Heart right ventricle (tissue), 16 donors: ENCODE measurements at places on chromosomes 2 and 18.

DNA sequence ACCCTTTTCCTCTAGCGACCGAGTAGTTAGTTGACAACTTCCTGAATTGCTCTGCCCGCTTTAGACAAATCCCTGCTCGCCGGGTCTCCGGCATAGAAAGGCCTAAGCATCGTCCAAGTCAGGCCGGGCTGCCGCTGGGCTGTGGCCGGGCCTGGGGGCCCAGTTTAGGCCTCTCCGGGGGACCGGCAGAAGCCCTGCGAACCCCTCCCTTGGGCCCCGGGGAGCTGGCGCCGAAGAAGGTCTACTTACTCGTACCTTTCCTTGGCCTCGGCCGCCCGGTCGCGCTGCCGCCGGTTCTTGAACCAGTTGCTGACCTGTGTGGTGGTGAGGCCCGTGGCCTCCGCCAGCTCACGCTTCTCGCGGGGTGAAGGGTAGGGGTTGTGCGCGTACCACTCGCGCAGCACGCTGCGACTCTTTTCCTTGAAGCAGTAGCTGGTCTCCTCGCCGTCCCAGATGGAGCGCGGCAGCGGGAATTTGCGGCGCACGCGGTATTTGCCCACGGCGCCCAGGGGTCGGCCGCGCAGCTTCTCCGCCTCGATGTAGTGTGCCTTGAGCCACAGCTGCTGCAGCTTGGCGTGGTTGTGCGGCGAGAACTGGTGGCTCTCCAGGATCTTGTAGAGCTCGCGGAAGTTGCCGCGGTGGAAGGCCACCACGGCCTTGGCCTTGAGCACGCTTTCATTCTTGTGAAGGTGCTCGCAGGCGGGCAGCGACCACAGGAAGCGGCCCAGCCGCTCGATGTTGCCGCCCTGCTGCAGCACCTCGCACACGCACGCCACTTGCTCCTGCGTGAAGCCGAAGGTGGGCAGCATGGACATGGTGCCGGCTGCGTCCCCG lies 739 bp downstream of the SIX2 start:
- no peak for DNase-seq

GRCh38 chr2:1037066-1037465 lies 86.4 kb downstream of the SNTG2 start:
- no peak for DNase-seq

DNA sequence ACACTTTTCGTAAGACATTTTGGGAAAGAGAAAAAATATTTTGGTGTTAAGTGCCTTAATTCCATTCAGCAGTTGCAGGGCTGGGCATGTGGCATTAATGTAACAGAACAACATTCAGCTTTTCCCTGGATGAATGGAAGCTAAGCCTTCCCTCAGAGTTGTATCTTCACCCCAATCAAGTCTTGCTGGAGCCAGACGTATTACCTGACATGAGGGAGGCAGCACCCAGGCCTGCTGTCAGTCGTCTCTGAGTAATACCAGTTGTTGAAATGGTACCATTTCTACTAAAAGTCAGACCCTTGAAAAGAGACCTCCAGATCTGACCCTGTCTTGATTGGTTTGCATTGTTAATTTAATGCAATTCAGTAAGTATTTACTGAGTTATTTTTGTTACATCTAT lies 57.5 kb downstream of the MALT1 start:
- DNase-seq, result no peak

GRCh38 chr2:9378433-9379390 lies 44.6 kb downstream of the ITGB1BP1 start:
- DNase-seq, result peak; percentile 81

GRCh38 chr2:24050041-24050979 lies 769 bp downstream of the FKBP1B start:
- DNase-seq, result peak; percentile 36

- DNase-seq, result no peak
These were observed 4.9 kb downstream of the ASPRV1 start for GRCh38 chr2:69956475-69956979.

- no peak for DNase-seq
These were observed 166.9 kb downstream of the GLI2 start for GRCh38 chr2:120902592-120902991.

GRCh38 chr2:38466876-38467767 lies 90.0 kb upstream of the ATL2 start:
- no peak for DNase-seq
